ENCODE measurements at places on chromosomes 3 and 15.

- no peak for DNase-seq
These were observed 8.0 kb downstream of the CDAN1 start for GRCh38 chr15:42728972-42729371.

GRCh38 chr15:101641894-101642293 lies 10.3 kb downstream of the TM2D3 start:
- DNase-seq = no peak

- DNase-seq = peak; percentile 47
These were observed 34.2 kb upstream of the GALNT15 start for GRCh38 chr3:16140116-16140893.

DNA sequence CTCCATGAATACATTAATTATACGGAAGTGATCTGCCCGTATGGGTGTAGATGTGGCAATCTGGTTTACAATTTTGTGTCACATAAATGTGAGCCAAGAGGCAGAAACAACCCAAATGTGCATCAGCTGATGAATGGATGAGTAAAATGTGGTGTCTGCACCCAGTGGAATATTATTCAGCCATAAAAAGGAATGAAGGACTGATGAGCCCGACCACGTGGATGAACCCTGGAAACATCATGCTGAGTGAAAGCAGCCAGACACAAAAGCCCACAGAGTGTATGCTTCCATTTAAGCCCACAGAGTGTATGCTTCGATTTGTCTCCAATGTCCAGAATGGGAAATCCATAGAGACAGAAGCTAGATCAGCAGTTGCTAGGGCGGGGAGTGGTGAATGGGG lies 27.6 kb upstream of the FBLN2 start:
- DNase-seq = no peak

DNA sequence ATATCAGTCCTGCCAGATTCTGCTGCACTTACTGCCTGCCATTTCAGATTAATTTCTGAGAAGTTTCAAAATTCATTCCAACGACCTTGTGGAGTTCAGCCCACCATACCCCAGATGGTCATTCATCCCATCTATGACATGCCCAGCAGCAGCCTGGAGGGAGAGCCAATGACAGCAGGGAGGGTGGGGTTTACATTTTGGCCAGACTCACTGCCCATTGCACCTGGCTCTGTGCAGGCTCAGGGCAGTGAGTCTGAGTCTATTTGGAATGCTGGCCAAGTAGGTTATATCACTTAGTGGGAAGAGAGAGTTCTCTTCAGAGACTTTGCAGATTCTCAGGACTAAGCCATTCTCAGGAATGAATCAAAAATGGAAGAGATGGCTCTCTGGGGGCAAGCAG lies 21.5 kb downstream of the SRPRB start:
- no peak for DNase-seq

GRCh38 chr3:49570028-49570654 lies 15.9 kb downstream of the BSN start:
- DNase-seq = no peak

- DNase-seq = no peak
These were observed 37.6 kb downstream of the NCEH1 start for GRCh38 chr3:172673210-172673679.

GRCh38 chr3:107421881-107422280 lies 44.6 kb downstream of the CCDC54 start:
- no peak for DNase-seq

DNA sequence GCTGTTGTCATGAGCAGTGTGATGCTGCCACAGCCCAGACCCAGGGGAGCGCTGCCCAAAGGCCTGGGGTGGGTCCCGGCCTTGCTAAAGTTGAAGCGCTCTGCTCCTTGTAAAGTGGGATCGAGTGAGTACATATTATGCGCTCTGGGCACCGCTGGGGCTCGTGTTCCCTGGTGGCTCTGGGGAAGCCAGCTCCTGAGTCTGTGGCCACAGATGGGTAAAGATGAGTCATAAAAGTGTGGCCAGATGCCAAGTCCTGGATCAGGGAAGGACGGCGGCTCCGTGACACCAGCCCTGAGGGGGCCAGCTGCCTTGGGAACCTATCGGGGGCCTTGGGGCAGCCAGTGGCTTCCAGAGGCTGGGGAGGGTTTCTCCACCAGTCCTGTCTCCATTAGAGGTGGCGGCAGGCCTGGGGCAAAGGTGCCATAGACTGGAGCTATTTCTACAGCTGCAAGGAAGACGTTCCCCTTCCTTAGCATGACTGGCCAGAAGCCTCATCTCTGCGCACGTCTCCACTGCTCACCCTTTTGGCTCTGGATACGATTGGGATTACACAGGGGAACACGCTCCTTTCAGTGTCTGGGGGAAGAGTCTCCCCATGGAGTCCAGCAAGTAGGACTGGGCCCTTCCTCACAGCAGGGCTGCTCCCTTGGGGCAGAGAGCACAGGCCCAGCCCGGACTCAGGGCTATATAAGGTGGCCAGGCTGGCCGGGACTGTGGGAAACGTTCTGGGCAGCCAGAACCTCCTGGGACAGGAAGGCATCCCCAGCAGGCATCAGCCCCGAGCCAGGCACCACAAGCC lies 1.2 kb upstream of the ITIH4 start:
- peak; percentile 23 for DNase-seq

- peak; percentile 97 for DNase-seq
These were observed 53.1 kb downstream of the TGFBR2 start for GRCh38 chr3:30659270-30660130.

GRCh38 chr3:126873416-126873815 lies 109.5 kb upstream of the PLXNA1 start:
- DNase-seq = no peak

- DNase-seq = no peak
These were observed 30.0 kb upstream of the TSEN2 start for GRCh38 chr3:12454076-12454815.

DNA sequence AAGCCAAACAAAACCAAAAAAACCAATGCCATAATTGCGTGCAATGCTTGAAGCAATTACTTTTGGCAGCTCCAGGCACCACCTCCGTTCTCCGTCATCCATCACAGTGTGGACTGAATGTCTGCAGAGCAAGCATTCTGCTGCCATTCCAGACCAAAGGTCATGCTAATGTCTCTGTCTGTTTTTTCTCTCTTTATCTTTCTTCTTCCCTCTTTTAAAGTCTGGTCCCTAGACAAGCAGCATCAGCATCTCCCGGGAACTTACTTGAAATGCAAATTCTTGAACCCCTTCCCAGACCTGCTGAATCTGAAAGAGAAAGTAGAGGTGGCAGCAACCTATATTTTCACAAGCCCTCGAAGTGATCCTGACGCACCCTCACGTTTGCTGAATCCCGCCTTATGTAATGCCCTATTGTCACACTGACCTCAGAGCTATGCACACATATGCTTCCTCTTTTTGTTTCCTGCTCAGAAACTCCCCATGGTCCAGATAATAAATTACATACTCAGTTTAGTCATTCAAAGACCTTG lies 297.3 kb upstream of the PROK2 start:
- DNase-seq = no peak

DNA sequence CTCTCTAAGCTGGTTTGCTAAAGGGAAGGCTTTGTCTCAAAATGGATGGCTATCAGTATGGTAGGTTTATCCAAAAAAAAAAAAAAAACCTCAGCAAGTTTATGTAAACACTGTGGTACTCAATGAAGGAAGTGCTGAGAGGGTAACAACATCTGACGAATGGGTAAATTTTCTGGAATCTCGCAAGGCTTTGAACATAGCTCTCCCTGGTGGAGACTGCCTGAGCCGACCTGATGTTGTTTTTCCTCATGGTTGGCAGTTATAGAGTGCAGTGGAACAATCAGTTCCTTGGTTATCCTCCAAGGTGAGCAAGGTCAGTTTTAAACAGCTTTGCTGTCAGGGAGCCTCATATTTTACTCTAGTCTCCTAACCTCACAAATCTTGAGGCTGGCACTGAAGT lies 94.6 kb downstream of the ZPLD1 start:
- no peak for DNase-seq

- no peak for DNase-seq
These were observed 87.0 kb downstream of the SV2B start for GRCh38 chr15:91186904-91187656.

GRCh38 chr15:78313383-78313782 lies 14.0 kb upstream of the SKIC8 start:
- DNase-seq = no peak

DNA sequence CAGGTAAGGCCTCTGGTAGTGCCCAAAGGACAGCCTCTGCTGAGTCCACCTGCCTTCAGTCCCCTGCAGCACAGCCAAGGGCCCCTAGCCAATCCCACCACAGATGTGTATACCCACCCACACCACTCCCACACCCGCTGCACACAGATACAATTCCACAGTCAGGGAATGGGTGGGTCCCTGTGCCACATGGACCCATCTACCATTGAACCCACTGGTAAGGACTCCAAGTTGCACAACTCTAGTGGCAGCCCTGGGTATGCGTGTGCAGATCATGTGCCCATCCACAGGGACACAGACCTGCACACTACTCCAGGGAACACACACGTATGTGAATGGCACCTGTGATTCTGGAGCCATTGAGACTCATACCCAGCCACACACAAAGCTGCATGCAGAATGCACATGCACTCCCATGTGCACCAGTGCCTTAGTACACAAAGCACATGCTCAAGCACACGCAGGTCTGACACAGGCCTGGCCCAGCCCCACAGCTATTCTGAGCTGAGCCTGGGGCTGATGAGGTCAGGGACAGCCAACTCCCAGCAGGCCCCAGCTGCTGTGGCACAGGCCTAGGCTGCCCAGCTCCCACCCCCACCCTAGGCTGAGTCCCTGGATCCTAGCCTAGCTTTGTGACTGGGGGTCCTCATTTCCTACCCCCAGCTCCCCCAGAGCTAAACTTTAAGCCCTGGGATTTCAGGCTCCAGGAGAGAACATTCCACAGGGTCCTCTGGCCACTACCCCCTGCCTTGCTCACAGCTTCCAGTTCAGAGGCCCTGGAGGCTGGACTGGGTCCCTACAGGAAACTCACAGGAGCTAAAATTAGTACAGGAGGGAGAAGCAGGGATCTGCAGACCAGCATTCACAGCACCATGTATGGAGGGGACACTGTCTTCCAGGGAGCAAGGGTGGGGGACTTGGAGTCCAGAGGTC lies 2.7 kb upstream of the ALS2CL start:
- DNase-seq = no peak

- no peak for DNase-seq
These were observed 31.9 kb upstream of the TICRR start for GRCh38 chr15:89543389-89543788.

- DNase-seq = no peak
These were observed 71.2 kb upstream of the LIPC start for GRCh38 chr15:58360421-58361090.

DNA sequence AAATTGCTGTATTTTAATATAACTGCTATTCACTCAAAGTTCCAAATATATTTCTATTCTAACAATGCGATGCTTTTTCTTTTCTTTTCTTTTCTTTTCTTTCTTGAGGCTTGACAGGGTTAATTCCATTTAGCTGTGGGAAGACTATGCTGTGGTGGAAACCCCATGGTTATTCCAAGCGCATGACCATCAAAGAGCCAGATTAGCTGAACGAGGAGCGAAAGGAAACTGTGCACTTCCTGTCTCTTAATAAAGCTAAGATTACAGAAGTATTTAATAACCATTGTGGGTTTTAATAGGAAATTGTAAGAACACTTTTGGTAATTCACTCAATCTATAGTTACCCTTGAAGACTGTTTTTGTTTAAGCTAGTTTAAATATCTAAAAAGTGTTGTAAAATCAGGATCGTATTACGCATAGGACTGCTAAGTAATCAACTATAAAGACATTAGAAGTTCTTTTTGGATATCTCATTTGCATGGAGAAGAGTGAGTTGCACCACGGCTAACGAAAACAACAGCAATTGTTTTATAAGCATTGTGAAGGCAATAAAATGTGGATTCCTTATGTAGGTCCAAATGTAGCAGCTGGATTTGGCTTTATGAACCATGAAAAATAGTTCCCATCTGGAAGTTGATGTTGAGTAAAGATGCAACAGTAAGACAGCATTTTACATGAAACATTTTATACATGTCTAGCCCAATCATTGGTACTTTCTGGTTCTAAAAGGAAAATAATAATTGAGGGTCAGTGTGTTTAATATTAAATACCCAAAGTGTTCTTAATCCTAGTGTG lies 105.4 kb downstream of the ZIC1 start:
- DNase-seq = no peak

GRCh38 chr3:113594066-113594465 lies 61.7 kb downstream of the SIDT1 start:
- no peak for DNase-seq

DNA sequence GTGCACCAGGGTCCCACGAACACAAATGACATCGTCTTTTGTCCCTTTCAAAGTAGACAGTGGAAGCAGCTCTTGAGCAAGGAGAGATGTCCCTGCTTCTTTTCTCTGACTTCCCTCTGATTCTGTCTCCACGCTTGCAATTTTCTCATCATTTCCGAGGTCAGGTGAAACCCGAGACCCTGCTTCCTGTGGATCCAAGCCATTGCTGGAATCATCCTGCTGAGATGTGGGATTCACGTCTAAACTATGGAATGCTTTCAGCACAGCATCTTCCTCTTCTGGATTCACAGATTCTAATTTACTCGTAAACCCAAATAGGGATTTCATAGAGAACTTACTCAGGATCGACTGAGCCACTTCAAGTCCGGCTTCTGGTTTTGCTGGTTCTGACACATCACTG lies 127.1 kb downstream of the FMN1 start:
- peak; percentile 53 for DNase-seq

- DNase-seq = no peak
These were observed 68.5 kb downstream of the DHX30 start for GRCh38 chr3:47871389-47871788.

DNA sequence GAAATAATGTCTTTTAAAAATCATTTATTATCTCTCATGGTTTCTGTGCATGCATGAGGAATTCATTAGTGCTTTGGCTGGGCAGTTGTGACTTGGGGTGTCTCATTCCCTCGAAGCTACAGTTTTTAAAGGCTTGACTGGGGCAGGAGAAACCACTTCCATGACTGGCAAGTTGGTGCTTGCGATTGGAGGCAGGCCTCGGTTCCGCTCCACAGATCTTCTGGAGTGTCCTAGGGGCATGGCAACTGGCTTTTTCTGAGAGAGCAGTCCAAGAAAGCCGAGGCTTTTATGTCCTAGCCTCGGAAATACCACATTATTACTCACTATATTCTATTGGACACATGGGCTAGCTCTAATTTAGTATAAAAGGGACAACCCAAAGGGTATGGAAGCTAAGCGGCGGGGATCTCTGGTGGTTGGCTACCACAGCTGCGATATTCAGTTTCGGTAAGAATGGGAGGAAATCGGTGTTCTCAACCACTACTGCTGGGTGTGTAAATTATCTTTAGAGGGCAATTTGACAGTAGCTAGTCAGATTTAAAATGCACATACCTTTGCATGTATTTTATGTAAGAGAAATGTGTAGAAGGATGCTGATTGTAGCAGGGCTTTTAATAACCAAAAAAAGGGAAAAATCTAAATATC lies 48.8 kb upstream of the TOP2B start:
- no peak for DNase-seq

- no peak for DNase-seq
These were observed 46.3 kb downstream of the GASK1A start for GRCh38 chr3:43025423-43025822.

DNA sequence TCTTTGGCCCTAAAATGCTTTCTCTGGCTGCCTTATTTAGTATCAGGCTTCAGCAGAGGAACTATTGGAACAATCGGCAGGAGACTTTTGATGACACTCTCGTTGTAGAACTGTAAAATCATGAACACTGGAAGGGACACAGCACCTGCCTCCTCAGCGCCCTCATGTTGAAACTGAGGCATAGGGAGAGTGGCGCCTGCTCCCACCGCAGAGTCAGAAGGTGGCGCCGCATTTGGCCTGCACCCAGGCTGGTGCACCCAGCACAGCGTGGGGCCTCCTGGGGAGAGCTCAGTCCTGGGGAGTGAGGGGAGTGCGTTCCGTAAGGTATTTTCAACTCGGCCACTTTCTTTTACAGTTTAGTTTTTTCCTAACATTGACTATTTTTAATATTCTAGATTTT lies 78.2 kb upstream of the BLM start:
- DNase-seq = no peak

GRCh38 chr15:95170561-95171380 lies 939.4 kb downstream of the MCTP2 start:
- DNase-seq = no peak

All from BJ (cell line).